Neural crest cell (in vitro differentiated cells): ENCODE measurements at places on chromosomes 5 and 9. TPM values are rescaled to one million over a fixed set of nuclear protein-coding genes. Genes with fewer than 3 reads are reported as not detected.

GRCh38 chr9:105676351-105676923 is 14.2 kb downstream of the TAL2 start:
- no peak for DNase-seq
- no peaks in the 10 kb centered on the region for H3K27me3 ChIP-seq
- H3K36me3 ChIP-seq = no peaks in the 10 kb centered on the region
- H3K4me1 ChIP-seq = peaks cover 24% of the 10 kb centered on the region
- peak overlapping the region; percentile 19 for H3K27ac ChIP-seq

DNA sequence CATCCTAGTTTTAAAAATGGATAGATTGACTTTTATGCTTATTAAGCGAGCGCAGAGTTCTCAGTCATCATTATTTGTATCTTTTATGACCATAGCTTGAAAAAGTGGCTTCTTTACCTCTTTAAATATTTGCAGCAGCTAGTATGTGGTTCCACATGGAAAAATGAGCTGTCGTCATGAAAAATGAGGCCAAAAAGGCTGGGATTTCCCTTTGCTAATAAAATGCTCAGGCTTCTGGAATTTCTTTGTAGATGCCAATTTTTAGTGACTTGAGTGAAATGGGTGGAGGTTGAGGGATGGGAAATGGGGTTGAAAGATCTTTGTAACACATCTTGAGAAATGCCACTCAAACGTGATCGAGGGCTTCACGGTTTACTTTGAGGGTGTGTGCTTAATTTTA is 35.2 kb downstream of the RAI14 start:
- no peak overlapping the region for H3K4me3 ChIP-seq
- peaks cover 31% of the 10 kb centered on the region for H3K4me1 ChIP-seq
- DNase-seq = no peak
- H3K36me3 ChIP-seq = peaks cover 5% of the 10 kb centered on the region
- H3K27me3 ChIP-seq = no peaks in the 10 kb centered on the region

DNA sequence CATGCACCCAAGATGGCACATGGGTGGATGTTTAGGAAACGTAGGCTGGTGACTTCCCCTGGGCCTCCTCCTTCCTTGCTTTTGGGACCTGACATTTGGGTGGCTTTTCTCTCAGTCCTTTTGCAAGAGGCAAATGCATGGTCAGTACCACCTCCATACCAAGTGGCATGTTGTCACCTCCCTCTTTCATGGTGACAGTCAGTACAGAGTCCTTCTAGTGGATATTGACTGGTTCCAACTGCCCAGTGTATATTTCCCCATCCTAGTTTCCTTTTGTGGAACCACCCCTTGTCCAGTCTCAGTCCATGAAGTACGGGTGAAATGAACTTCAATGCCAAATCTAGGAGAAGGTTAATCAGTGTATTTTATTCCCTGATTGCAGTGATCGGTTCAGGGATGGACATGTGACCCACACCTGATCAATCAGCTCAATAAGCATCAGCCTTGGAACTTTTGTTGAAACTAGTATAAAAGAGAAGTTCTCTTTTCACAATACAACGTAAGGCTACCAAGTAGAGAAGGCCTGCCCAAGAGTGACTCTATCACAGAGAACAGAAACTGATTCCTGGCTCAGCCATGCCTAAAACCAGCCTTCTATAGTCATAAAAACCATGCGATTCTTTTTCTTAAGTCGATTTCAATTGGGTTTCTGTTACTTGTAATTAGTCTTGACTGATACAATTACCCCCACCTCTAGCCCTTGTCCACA is 143.4 kb upstream of the KLF9 start:
- no peaks in the 10 kb centered on the region for H3K27me3 ChIP-seq
- no peak overlapping the region for H3K27ac ChIP-seq
- peaks cover 9% of the 10 kb centered on the region for H3K4me1 ChIP-seq
- H3K4me3 ChIP-seq = no peak overlapping the region
- no peaks in the 10 kb centered on the region for H3K36me3 ChIP-seq
- no peak for DNase-seq

DNA sequence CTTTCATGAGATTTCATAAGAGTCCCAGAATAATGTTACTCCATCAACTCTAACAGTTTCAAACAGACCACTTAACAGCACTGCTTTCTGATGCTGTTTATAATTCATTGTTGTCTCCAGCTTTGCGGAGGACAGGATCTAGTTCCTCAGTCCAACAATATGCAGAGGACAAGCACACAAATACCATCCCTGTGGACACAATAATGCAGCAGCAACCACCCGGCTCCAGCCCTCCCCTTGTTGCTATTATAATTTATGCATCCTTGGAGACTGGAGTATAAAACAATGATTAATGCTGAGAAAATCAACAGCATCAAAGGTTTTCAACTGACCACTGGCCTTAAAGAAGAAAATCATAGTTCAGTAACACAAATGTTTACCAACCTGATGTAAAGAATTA is 108.3 kb downstream of the DENND1A start:
- DNase-seq = no peak
- H3K27me3 ChIP-seq = no peaks in the 10 kb centered on the region
- H3K36me3 ChIP-seq = peaks cover 2% of the 10 kb centered on the region
- no peak overlapping the region for H3K27ac ChIP-seq

- no peak overlapping the region for H3K4me3 ChIP-seq
- no peaks in the 10 kb centered on the region for H3K27me3 ChIP-seq
- no peaks in the 10 kb centered on the region for H3K36me3 ChIP-seq
- no peak overlapping the region for H3K27ac ChIP-seq
- no peak for DNase-seq
Measured at GRCh38 chr9:123488722-123489321, 132.8 kb downstream of the CRB2 start.

DNA sequence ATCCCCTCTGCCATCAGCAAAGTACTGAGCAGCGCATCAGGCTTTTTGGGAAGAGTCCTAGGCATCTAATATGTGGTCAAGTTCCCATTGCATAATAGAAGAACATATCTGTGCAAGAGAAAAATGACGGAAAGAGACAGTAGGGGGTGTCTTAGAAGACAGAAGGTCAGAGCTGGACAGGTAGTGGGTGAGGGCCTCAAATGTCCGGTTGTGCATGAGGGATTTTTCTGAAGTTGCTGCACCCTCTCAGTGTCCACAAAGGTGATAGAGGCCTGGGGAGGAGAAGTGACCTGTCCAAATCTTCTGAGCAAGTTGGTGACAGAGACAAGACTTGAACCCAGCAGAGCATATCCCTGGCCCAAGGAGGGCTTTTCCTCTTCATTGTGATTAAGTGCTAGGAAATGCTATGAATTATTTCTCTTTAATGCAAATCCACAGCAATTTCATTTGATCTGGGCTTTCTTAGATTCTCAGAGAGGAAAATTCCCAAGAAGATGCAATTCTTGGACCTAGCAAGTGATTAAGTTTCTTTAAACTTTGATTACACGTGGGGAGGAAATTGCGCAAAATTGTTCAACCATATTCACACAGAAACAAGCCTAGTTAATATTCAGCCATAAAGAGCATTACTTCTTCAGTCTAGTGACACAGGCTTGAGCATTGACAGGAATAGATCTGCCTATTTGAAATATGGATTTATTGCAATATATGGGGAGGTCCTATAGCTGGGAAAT is at the start of gene OR2S2:
TSS of gene OR2S2 (minus strand) at position 51 of the 734 bp plus-strand sequence. CDS start 56 bp downstream, outside the sequence.
- no peak within 1 kb of the TSS for H3K4me3 ChIP-seq
- H3K36me3 ChIP-seq = no peaks in the 10 kb centered on the region
- H3K27ac ChIP-seq = no peak within 1 kb of the TSS
- no peaks in the 10 kb centered on the region for H3K4me1 ChIP-seq

- no peak overlapping the region for H3K27ac ChIP-seq
- H3K4me3 ChIP-seq = no peak overlapping the region
- H3K4me1 ChIP-seq = peaks cover 16% of the 10 kb centered on the region
- DNase-seq = no peak
Measured at GRCh38 chr5:160092960-160093707, 26.1 kb downstream of the PWWP2A start.

Gene ZFP37
- total RNA-seq = 8.4 and 8.6 TPM in 2 replicates

GRCh38 chr5:6903934-6904333 is 190.7 kb downstream of the TENT4A start:
- DNase-seq = no peak
- no peaks in the 10 kb centered on the region for H3K27me3 ChIP-seq
- H3K36me3 ChIP-seq = no peaks in the 10 kb centered on the region
- H3K4me3 ChIP-seq = no peak overlapping the region
- peaks cover 13% of the 10 kb centered on the region for H3K4me1 ChIP-seq
- no peak overlapping the region for H3K27ac ChIP-seq

Gene SOX30
- not detected in 2 replicates for total RNA-seq

- H3K27me3 ChIP-seq = no peaks in the 10 kb centered on the region
- H3K4me3 ChIP-seq = no peak overlapping the region
- no peak for DNase-seq
- H3K27ac ChIP-seq = no peak overlapping the region
- H3K4me1 ChIP-seq = peaks cover 8% of the 10 kb centered on the region
Measured at GRCh38 chr5:73558950-73559349, 6.5 kb downstream of the ANKRA2 start.

- no peak overlapping the region for H3K27ac ChIP-seq
- H3K36me3 ChIP-seq = no peaks in the 10 kb centered on the region
- H3K4me1 ChIP-seq = no peaks in the 10 kb centered on the region
- H3K27me3 ChIP-seq = no peaks in the 10 kb centered on the region
Measured at GRCh38 chr9:76310991-76311390, 83.2 kb downstream of the RFK start.

- no peaks in the 10 kb centered on the region for H3K27me3 ChIP-seq
- H3K4me1 ChIP-seq = peaks cover 14% of the 10 kb centered on the region
- no peak overlapping the region for H3K4me3 ChIP-seq
- no peak for DNase-seq
Measured at GRCh38 chr5:95928724-95929253, 32.9 kb downstream of the ELL2 start.

DNA sequence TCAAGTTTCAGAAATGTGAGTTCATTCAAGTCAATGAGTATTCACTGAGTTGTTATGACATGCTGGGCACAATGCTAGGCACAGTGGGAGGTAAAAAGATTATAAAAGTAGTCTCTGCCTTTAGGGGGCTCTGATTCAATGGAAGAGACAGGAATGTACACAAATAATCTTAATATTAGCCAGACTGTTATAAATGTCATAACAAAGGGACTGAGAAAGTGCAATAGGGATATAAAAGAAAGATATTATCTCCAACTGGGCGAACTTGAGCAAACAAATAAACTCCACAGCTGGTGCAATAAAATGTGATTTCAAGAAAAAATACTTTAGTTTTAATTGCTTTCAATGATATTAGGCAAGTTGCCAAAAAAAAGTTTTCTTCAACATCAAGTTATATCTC is 755.2 kb downstream of the BRINP1 start:
- no peak for DNase-seq
- H3K27ac ChIP-seq = no peak overlapping the region
- no peak overlapping the region for H3K4me3 ChIP-seq
- H3K27me3 ChIP-seq = no peaks in the 10 kb centered on the region
- H3K36me3 ChIP-seq = no peaks in the 10 kb centered on the region

- no peak overlapping the region for H3K4me3 ChIP-seq
- peaks cover 2% of the 10 kb centered on the region for H3K36me3 ChIP-seq
- H3K4me1 ChIP-seq = peaks cover 32% of the 10 kb centered on the region
- H3K27ac ChIP-seq = peak overlapping the region; percentile 78
- H3K27me3 ChIP-seq = no peaks in the 10 kb centered on the region
Measured at GRCh38 chr9:92734931-92735635, 29.6 kb downstream of the BICD2 start.

GRCh38 chr5:7650755-7651154 is 200.2 kb downstream of the CFAP90 start:
- no peak overlapping the region for H3K27ac ChIP-seq
- DNase-seq = no peak
- no peaks in the 10 kb centered on the region for H3K27me3 ChIP-seq
- no peaks in the 10 kb centered on the region for H3K4me1 ChIP-seq
- H3K36me3 ChIP-seq = no peaks in the 10 kb centered on the region

Gene PRELID2
- total RNA-seq = 14.0 and 15.6 TPM in 2 replicates

- H3K4me3 ChIP-seq = no peak overlapping the region
- DNase-seq = no peak
- no peaks in the 10 kb centered on the region for H3K4me1 ChIP-seq
- H3K27me3 ChIP-seq = no peaks in the 10 kb centered on the region
- H3K36me3 ChIP-seq = no peaks in the 10 kb centered on the region
Measured at GRCh38 chr9:125807079-125807478, 59.9 kb downstream of the PBX3 start.

- no peak for DNase-seq
- H3K27ac ChIP-seq = no peak overlapping the region
- no peaks in the 10 kb centered on the region for H3K4me1 ChIP-seq
- no peak overlapping the region for H3K4me3 ChIP-seq
- no peaks in the 10 kb centered on the region for H3K27me3 ChIP-seq
Measured at GRCh38 chr5:39209924-39210323, 9.4 kb downstream of the FYB1 start.

GRCh38 chr9:135825435-135826187 is 81.7 kb downstream of the CAMSAP1 start:
- no peaks in the 10 kb centered on the region for H3K27me3 ChIP-seq
- H3K4me1 ChIP-seq = peaks cover 4% of the 10 kb centered on the region
- no peak overlapping the region for H3K4me3 ChIP-seq
- no peak overlapping the region for H3K27ac ChIP-seq
- no peak for DNase-seq

Gene NUDT12
- 17.6 and 18.3 TPM in 2 replicates for total RNA-seq

Gene PCDHB11
- 2.7 and 3.6 TPM in 2 replicates for total RNA-seq

Gene LTC4S
- 2.4 and 3.3 TPM in 2 replicates for total RNA-seq

Gene ENHO
- 12.0 and 13.2 TPM in 2 replicates for total RNA-seq

GRCh38 chr5:33423018-33423630 is 17.6 kb upstream of the TARS1 start:
- no peaks in the 10 kb centered on the region for H3K36me3 ChIP-seq
- no peak overlapping the region for H3K4me3 ChIP-seq
- peaks cover 10% of the 10 kb centered on the region for H3K4me1 ChIP-seq
- no peak overlapping the region for H3K27ac ChIP-seq

GRCh38 chr5:171637811-171638210 is 147.8 kb upstream of the SMIM23 start:
- H3K4me1 ChIP-seq = peaks cover 8% of the 10 kb centered on the region
- H3K36me3 ChIP-seq = no peaks in the 10 kb centered on the region
- no peak overlapping the region for H3K4me3 ChIP-seq
- H3K27ac ChIP-seq = no peak overlapping the region

DNA sequence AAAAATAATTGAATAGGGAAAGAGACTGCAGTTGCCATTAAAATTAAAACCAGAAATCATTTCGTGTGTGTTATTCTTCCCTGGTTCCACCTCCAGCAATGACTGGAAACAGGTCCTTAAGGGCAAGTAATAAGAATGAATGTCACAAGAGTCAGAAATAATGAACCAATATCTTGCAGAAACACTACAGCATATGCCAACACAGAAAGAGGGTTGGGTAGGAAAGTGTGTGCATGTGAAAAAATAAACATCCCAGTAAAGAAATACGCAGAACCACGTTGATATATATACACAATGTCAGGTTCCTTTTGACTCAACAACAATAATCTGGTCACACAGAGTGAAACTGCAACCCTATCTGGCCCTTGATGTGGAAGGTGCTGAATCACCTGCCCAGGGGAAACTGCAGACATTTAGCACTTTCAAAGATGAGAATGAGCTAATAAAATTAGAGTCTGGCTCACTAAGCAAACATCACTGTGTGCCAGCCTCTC is 15.0 kb downstream of the HMHB1 start:
- H3K36me3 ChIP-seq = no peaks in the 10 kb centered on the region
- H3K4me1 ChIP-seq = no peaks in the 10 kb centered on the region
- H3K4me3 ChIP-seq = no peak overlapping the region
- H3K27ac ChIP-seq = no peak overlapping the region
